Stimulated activated CD8-positive, alpha-beta memory T cell treated with anti-CD3 and anti-CD28 coated beads, Interleukin-2, amount 100 ng/mL, for 1 hour (primary cell): ENCODE measurements at places on chromosomes 6 and 20.

DNA sequence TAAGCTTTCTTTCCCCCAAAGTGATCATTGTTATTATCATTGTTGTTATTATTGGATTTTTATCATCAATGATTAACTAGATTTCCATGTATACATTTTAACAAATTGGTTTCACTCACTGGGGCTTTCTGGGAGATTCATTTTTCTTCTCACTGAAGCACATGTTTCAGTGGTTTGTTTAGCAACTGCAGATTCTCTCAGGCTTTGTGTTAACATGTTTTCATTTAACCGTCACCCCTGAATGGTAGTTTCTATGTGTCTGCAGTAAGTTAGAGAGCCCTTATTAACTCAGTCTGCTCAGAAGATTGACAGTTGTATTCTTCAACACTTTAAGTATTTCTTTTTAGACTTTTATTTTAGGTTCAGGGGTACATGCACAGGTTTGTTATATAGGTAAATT lies 12.4 kb downstream of the ZKSCAN4 start:
- DNase-seq = no peak

DNA sequence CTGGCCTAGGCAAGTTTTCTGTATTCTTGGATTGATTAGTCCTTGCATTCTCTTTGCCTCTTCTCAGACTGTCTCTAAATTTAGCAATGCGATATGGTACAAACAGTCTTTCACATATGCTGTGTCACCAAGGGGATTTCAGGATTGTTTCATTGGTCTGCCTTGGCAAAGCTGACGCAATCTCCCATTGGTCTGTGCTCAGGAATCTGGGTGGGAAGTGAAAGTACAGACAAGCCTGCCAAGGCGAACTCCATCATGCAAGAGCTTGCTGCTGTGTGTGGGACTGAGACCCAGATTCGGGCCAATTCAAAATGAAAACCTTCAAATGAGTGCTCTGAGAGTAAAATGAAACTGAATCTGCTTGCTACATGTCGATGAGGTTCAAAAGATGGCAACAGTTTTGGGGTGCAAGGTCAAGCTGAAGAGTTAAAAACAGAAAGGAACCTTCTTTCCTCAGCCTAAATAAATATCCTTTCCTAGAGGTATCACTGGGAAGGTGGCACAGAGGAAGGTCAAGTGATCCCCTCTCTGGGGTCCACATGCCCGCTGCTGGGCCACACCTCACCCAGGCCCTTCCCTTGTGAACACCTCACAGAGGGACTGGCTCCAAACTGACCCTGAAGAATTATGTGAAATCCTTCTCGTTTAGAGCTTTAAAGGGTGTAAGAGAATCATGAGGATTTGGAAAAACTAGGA lies 198.8 kb upstream of the PREP start:
- DNase-seq = no peak

GRCh38 chr6:139146317-139146726 lies 11.4 kb downstream of the HECA start:
- no peak for DNase-seq

DNA sequence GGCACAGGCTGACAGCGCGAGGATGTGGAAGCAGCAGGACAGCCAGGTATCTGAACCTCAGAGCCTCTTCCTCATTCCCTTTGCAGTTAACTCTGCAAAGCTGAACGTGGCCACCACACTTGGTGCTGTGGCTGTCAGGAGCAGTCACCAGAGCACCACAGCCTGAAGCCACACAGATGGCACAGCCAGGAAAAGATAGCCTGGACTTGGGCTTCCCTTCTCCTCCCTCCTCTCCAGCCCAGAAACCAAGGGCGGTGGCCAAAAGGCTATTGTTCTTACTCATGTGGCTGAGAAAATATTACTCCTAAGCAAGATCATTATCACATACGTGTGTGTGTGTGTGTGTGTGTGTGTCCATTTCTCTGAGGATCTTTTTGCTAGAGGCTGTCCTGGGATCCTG lies 39.8 kb downstream of the CD164 start:
- DNase-seq = no peak

- DNase-seq = no peak
These were observed 96.2 kb downstream of the FIG4 start for GRCh38 chr6:109787312-109787711.

- no peak for DNase-seq
These were observed 222.6 kb upstream of the HDDC2 start for GRCh38 chr6:125524356-125524755.

GRCh38 chr6:10522929-10523573 lies 1.9 kb downstream of the GCNT2 start:
- DNase-seq = no peak

- DNase-seq = no peak
These were observed 62.3 kb upstream of the NFATC2 start for GRCh38 chr20:51604851-51605250.

- no peak for DNase-seq
These were observed 1.8 kb upstream of the PSORS1C2 start for GRCh38 chr6:31140643-31141042.

GRCh38 chr6:48255094-48255493 lies 144.1 kb upstream of the PTCHD4 start:
- DNase-seq = no peak

GRCh38 chr6:119720160-119720559 lies 370.6 kb upstream of the MAN1A1 start:
- no peak for DNase-seq

DNA sequence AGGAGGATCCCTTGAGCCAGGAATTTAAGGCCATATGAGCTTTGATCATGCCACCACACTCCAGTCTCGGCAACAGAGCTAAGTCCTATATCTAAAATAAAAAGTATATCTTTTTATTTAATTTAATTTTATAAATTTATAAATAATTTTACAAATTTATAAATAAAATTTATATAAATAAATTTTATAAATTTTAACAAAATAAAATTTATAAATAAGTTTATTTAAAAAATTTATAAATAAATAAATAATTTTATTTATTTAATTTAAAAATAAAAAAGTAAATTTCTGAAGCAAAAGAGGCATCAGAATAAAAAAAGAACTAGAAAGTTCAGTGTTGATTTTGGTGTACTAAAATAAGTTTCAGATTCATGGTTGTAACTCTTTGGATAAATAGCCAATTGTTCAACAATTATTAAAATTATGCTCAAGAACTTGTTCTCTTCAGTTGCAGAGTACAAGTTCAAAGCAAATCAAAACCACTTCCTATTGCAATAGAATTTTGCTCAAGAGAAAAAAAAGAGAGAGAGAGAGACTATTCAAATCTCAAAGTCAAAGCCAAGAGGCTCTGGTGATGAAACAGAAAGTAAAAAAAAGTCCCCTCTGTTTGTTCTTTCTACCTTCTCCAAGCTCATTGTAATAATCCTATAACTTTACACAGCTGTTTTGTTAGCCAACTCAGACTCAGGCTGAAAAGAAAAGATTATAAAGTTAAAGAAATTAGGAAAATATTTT lies 547.5 kb upstream of the ADGRB3 start:
- DNase-seq = no peak

DNA sequence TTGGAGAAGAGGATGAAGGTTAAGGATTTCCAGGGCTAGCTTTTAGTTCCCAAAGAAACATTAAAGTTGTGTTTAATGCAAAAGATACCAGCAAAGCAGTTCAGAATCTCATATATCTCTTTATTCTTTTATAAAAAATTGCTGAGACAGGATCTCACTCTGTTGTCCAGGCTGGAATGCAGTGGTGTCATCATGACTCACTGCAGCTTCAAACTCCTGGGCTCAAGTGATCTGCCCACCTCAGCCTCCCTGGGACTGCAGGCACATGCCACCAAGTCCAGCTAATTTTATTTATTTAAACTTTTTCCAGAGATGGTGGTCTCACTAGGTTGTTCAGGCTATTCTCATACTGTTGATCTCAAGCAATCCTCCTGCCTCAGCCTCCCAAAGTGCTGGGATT lies 41.1 kb upstream of the CAP2 start:
- DNase-seq = no peak
